ENCODE measurements at places on chromosomes 11 and 22.
A peak's percentile ranks its signal among the peaks of the same experiment; 100 is the strongest.

- DNase-seq, result peak; percentile 57
These were observed 27.8 kb upstream of the ROBO3 start for GRCh38 chr11:124837491-124837856.

GRCh38 chr22:46365166-46365624, 29.7 kb downstream of the TRMU start:
- no peak for DNase-seq

GRCh38 chr11:80521592-80521991, 1080.8 kb upstream of the TENM4 start:
- no peak for DNase-seq

DNA sequence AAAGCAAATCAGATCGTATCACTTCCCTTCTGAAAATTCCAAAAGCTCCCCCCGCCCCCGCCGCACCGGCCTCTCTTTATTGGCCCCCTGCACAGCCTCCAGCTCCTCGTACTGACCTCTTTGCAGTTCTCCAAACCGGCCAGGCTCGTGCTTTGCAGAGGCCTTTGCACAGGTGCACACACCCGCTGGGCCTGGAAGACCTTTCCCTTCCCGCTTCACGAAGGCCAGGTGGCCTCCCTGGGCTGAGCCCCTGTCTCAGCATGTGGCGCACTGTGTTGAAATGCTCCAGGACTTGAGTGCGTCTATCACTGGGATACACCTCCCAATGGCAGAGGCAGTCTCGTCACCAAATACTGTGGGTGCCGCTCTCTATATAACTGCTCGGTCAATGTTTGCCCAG, 13.2 kb upstream of the ADA2 start:
- no peak for DNase-seq

- no peak for DNase-seq
These were observed 247.8 kb upstream of the ZC3H12C start for GRCh38 chr11:109845437-109845836.

DNA sequence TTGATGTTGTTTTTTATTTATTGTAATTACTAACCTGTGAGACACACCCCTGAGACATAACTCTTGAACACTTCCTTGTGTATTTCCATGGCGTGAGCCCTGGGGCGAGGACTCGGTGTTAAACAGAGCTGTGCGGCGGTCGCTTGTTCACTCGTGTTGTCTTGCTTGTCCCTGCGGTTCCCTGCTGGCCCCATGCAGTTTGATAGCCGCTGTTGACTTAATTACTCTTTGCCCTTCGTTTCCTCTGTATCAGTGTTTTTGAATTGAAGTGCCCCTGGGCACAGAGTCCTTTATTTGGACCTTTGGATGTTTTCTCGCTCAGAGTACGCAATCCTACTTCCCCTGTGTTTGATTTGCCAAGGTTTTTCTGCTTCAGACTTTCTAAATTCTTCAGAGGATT, 52.7 kb downstream of the TBC1D22A start:
- no peak for DNase-seq

DNA sequence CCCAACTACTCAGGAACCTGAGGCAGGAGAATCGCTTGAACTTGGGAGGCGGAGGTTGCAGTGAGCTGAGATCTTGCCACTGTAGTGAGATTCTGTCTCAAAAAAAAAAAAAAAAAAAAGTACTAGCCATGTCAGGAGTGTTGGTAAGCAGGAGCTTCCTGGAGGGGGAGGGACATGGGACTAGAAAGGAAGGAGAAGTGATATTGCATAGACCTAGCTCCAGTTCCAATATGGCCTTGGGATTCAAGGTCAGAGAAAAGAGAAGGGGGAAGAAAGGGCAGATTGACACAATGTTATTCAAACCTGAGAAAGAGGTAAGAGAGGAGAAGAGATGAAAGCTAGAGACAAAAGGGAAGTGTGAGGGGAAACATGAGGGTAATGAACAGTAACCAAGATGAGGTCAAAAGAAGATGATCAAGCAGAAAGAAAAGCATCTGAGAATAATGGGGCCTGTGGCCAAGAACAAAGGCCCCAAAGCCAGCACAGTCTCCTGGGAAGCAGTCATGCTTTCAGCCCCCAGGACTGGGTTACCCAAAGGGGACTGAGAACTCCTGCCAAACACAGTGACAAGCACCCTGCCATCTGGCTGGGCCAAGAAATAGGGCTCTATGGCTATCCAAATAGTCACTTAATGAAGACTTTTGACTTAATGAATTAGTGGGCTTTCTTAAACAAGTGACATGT, 51.7 kb upstream of the FTH1 start:
- no peak for DNase-seq

DNA sequence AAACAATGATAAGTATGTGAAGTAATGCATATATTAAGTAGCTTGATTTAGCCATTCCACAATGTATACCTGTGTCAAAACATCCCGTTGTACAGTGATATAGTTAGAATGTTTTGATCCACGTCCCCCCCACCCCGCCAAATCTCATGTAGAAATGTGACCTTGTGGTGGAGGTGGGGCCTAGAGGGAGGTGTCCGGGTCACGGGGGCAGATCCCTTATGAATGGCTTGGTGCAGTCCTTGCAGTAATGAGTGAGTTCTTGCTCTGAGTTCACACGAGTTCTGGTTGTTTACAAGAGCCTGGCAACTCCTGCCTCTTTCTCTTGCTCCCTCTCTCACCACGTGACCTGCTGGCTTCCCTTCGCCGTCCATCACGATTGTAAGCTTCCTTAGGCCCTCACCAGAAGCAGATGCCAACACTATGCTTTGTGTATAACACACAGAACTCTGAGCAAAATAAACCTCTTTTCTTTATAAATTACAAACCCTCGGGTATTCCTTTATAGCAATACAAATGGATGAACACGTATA, 41.6 kb downstream of the FANCF start:
- no peak for DNase-seq

- DNase-seq, result no peak
These were observed 13.9 kb downstream of the TMEM184B start for GRCh38 chr22:38258895-38259294.

DNA sequence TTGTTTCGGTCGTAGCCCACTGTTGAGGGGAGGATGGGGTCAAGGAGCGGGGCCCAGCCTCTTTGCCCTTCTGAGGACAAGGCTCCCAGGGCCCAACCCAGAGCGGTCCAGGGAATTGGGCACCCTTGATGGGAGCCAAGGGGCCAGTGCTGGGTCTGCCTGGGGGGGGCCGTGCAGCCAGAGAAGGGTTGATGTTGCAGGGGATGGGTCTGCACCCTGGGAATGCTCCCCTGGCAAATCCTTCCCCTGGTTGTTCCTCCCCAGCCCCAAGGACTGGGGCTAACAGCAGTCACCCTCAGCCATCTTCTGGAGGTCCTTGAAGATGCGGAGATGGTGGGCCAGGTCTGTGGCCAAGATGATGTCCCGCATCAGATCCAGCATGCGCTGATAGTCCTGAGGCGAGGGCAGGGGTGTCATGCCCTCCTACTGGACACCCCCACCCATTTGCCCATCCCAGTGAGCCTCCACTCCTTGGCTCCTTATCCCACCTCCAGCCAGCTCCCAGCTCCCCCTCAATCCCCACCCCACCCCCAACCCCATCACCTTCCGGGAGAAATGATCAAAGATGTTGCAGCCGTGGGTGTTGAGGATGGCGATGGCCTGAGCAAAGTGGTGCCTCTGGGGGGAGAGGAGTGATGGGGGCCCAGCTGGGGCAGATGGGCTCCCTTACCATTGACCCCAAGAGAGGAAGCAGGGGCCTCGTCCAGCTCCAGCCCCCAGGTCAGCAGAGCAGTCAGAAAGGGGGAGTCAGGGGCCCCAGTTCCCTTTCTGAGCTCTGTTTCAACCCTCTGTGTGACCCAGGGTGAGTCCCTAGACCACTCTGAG, 95.0 kb downstream of the PDE2A start:
- DNase-seq, result no peak

GRCh38 chr22:19143967-19144400, 467 bp downstream of the ESS2 start:
- no peak for DNase-seq

- DNase-seq, result no peak
These were observed 108.2 kb upstream of the OR4B1 start for GRCh38 chr11:48108231-48109045.

DNA sequence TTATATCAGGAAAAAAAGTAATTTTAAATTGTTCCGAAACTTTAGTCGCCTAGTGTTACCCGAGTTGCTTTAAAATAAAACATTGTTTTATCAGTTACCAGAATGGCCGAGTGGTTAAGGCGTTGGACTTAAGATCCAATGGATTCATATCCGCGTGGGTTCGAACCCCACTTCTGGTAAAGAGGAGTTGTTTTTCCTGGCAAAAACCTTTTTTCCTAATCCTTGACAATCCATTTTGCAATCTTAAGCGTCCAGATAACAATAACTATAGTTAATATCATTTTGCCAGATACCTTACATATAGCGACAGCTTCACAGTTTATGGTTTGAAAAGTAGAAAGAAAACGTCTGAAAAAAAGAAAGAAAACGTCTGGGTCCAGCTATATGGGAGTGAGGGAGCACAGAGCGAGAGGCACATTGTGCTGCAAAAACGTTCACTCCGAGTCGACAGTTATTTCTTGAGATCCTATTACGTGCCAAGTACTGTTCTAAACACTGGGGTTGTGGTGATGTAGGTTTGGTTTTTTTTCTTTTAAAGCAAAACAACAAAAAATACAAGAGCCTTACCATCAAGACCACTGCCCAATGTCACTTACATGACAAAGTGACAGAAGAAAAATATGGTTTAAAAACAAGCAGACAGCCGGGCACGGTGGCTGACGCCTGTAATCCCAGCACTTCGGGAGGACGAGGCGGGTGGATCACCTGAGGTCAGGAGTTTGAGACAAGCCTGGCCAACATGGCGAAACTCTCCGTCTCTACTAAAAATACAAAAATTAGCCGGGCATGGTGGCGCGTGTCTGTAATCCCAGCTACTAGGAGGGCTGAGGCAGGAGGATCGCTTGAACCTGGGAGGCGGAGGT, 40.6 kb downstream of the OR4D9 start:
- peak; percentile 40 for DNase-seq

GRCh38 chr22:23862103-23862502, 4.4 kb downstream of the SLC2A11 start:
- DNase-seq, result no peak

GRCh38 chr11:33027233-33027632, 11.6 kb downstream of the DEPDC7 start:
- DNase-seq, result no peak

GRCh38 chr22:46149512-46150033, 753 bp upstream of the PPARA start:
- DNase-seq, result no peak

GRCh38 chr22:42855721-42856120, 1.4 kb downstream of the ARFGAP3 start:
- DNase-seq, result no peak

GRCh38 chr11:68354148-68354872, 41.9 kb downstream of the LRP5 start:
- peak; percentile 92 for DNase-seq

DNA sequence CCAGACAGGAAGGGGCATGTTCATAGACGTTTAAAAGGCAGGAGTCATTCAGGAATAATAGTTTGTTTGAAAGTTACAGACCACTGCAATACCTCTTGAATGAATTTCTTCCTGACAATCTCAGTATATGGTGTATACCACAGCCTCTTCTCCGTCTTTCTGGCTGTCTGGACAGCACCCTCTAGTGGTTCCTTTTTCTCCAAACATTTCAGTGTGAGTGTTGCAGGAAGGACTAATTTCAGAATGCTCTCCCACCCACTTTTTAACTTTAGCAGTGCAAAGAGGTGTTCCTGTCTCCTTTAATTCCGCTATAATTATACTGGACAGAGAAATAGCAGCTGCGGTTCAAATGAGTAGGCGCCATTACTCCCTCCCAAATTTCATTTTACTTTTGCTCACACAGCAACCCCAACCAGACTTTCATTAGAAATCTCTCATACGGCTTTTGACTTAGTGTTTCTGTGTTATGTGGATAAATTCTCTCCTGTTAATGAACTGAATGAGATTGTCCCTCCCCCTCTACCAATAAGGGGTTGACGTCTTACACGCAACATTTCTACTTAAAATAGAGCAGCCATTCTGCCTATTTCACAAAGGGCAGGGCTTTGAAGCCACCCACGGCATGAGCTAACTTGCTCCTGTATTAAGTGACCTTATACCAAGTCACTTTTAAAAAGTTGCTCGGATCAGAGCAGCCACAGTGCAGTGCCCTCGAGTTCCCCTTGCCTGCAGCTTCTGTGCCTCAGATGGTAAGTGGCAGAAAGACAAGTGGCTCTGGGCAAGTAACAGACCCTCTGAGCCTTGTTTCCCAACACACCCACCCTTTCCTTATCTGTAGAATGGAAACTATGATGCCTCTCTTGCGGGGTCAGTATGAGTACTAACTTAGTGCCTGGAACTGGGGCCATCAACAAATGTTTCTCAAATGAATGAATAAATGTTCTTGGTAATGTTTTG, 368.6 kb downstream of the OPCML start:
- no peak for DNase-seq

GRCh38 chr11:33564856-33565453, 135.7 kb downstream of the C11orf91 start:
- DNase-seq, result no peak

DNA sequence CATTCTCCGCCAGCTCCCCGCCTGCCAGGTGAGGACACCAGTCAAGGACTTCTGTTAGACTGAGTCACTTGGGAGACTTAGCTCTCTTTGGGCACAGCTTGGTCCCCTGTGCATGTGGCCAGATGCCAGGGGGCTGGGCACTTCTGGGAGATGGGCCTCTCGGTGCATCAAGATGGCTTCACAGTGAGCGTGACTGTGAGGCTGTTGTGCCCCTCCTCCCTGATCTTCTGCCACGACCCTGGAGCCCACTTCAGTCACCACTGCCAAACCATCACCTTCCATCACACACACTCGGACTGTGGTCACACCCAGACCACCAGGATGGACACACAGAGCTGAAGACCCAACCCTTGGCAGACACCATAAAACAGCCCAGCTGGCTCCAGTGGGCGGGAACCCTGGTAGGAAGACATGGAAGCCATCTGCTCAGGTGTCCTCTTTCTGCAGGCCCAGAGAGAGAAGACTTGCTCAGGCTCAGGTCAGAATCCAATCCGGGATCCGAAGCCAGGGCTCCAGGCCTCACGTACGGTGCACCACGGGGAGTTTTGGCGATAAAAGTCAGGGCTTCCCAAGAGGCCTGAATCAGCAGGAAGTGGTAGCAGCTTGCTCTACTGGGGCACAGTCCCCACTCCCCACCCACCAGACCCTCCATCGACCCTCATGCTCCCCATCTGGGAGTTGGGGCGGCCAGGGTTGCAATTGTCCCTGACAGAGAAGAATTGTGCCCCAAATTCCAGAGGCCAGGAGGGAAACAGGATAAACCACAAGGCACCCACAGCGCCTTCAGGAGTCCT, 29.8 kb upstream of the CD5 start:
- DNase-seq, result no peak
